Left ventricle myocardium superior (tissue), 1 donor: ENCODE measurements at places on chromosomes 6 and 20. TPM values are rescaled to one million over a fixed set of nuclear protein-coding genes. Genes with fewer than 3 reads are reported as not detected.
A peak's percentile ranks its signal among the peaks of the same experiment; 100 is the strongest.

DNA sequence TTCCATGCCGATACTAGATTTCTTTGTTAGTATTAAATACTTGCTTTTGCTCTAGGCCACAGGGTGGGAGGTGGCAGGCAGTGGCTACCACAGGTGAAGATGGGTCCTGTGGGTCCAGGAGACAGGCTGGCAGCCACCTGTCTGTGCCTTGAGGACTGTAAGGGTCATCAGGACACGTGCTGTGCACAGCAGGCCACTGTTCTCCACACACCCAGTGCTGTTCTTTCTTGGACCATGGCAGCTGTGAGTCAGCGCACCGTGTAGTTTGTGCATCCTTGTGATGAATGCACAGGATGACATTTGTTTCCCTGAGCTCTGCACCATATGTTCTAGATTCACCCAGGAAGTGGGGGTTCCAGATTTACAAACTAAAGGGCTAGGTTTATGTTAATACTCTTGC, 317.0 kb downstream of the ZFAND3 start:
- no peak for DNase-seq

DNA sequence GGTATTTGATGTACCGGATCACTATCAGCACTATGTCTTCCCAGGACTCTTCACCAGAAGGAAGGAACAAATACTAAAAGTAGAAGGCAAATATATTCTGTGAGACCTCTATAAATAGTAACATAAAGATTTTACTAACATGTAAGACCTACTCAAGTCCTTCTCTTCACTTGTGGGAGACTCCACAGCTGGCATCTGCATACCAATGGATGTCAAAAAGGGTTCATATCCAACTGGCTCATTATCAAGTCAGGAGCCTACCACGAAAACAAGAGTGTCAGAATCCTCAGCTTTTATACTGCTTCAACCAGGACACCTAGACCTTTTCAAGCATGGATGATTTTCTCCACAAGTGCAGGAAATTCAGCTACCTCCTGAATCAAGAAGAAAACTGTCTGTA, 20.0 kb upstream of the MARCKS start:
- DNase-seq, result no peak

- no peak for DNase-seq
Observed at GRCh38 chr6:79168695-79168980, 65.8 kb downstream of the HMGN3 start.

GRCh38 chr6:111789598-111789997, 83.7 kb downstream of the FYN start:
- peak; percentile 41 for DNase-seq

- no peak for DNase-seq
Observed at GRCh38 chr6:134035823-134036296, 16.6 kb downstream of the SLC2A12 start.

GRCh38 chr6:76214546-76214945, 142.1 kb upstream of the IMPG1 start:
- DNase-seq, result no peak

- DNase-seq, result peak; percentile 6
Observed at GRCh38 chr6:33819021-33819420, 15.2 kb upstream of the MLN start.

- no peak for DNase-seq
Observed at GRCh38 chr6:37062424-37062823, 57.0 kb downstream of the FGD2 start.

- peak; percentile 80 for DNase-seq
Observed at GRCh38 chr6:157693867-157694266, 129.2 kb upstream of the SNX9 start.

DNA sequence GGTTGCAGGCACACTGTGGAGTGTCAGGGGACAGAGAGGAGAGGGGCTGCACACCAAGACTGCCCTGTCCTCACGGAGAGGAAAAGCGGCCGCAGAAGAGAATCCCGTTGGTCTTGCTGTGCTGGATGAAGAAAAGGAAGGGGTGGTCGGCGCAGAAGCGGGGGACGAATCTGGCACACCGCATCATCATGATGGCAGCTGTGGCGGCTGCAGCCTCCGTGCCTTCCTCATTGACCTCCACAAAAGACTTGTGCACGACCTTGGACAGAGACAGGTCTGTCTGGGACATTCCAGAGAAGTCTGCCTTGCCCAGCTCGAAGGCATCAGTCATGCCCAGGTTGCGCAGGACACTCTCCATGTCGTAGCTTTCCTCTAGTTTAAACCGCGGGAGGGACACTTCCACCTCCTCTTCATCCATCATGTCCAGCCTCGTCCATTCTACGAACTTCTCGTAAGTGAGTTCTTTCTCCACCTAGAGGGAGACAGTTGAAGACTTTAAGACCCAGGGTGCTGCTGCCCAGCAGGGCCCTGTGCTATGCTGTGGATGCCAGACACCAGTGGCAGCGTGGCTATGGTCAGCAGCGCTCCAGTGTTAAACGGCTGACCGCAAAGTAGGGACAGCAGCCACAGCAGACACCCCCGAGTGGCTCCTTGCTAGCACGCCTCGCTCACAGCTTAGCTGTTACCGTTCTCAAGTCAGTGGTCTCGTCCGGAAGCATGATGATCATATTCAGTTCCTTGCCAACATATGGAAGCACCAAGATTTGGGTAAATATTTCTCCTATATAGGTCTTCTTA, 22.9 kb downstream of the SERPINB6 start:
- no peak for DNase-seq

DNA sequence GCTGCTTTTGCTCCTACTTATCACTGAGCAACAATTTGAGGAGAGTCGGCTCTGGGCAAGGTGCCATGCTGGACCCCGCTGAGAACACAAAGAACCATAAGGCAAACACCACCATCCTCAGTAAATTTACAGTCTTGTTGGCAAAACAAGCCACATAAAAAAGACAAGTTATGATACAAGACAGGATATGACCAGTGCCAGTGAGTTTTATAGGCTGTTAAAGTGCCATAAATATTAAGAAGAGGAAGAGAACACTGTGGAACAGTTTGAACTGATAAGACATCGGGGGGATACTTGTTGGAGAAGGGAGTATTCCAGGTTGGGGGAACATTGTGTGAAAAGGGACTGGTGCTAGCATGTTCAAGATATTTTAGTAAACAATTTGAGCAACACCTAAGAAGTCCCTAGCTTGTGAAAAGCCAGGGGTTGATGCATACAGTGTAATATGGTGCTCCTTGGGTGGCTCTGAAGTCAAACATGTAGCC, 25.3 kb upstream of the RIPOR2 start:
- no peak for DNase-seq

DNA sequence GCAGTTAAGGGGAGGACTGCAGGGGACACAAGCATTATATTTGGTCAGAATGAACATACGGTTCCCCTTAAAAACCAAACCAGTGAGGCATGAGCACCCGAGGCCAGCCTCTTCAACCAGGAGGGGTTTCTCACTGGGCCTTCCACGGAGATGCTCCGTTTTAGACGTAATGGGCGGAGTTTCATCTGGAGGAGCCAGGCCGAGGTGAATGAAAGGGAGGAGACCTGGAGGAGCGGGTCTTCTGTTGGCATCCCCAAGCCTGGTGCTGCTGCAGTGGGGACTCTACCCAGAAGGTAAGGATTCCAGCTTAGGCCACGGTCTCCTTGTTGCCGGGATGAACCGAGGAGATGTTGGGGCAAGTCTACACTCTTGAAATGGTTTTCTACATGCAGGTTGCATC, 47.4 kb downstream of the ADNP start:
- no peak for DNase-seq

- DNase-seq, result no peak
Observed at GRCh38 chr20:61376541-61377240, 124.6 kb downstream of the CDH4 start.

DNA sequence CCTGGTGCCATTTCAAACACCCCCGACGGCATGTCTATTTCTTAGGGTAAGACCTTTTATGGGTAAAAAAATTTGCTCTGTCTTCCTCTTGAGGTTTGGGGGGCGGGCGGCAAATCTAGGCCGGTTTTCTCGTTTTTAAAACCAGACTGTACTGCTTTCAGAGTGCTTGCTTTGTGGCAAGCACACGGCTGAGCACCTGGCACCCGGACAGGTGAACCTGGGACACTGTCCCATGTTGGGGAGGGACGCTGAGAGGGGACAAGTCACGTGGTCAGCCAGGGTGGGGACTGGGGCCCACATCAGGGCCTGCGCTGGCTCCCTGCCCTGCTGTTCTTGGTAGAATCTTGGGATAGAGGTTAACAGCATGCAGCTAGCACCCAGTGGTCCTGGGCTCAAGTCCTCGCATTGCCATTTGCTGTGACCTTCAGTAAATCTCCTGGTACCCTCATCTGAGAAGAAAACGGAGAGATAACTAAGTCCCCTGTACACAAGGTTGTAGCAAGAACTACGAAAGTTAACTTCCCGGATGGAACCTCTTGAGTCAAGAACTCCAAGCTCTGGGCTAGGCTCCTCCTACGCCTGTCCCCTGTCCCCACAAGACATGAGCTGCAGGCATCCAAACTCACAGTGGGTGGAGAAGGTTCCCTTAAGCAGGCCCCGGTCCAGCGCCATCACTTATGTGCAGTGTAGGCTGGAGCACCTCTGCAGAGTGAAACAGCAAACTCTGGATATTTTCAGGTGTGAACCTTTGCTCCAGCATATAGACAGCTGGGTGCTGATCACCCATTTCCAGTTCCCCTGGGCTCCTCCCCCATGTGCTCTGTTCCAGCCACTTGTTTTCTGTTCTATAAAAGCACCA, 41.7 kb downstream of the PMEPA1 start:
- no peak for DNase-seq

- no peak for DNase-seq
Observed at GRCh38 chr20:20078041-20078440, 25.7 kb downstream of the CFAP61 start.

DNA sequence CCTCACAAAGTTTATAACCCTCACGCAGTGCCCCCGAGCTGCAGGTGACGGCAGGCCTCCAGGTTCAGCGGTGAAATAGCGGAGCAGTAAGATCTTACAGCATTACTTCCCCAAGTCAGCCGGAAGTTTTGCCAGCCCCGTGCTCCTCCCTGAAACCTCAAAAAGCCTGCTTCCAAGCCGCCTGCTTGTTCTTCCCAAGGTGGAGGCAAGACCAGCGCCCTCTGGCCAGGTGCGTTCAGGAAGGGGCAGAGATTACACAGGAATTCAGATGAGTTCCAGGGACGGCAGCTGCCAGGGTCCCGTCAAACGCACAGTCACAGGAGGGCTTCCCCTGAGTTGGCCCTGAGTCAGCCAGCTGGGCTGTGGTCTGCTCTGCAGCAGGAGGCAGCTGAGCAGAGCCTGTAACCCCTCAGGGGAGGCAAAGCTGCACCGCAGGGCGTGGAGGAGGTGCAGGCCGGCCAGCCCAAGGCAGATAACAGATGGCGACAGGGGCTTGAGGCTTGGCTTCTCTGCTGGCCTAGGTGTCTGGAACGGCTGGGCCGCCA, 124.1 kb upstream of the RPS6KA2 start:
- DNase-seq, result no peak

GRCh38 chr6:42045538-42046460, 4.5 kb upstream of the TAF8 start:
- DNase-seq, result peak; percentile 95

DNA sequence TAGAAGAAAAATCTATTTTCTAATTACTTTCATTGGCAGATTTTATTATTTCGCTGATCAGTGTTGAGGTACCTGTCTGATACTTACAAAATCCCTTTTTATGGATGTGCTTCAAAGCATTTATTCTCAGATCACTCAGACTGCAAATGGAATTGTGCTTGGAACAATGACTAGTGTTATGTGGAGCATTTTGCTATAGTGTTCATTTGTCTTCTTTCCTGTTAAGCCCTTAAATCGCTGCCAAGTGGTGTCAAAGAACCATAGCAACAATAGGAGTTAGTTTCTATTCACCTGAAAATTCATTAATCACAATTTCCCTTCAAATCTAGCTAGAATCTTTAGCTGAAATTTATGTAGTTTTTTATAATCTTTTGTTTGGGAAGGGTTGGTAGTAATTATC, 29.8 kb downstream of the SMPDL3A start:
- DNase-seq, result no peak

DNA sequence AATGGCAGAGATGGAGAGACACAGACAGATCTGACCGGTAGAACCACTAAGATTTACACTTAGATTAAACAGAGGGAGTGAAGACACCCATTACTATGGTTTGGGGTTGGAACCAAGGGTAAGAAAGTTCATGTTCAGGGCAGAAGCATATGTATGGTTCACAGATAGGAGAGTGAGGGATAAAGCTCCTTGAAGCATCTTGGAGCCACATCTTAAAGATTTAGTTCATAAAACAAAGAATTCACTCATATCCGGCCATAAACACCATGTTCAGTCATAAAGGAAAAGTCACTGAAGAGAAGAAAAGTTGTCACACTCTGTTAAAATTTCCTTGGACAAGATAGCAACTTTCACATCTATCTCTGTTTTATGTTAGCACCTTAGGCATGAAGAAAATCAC, 18.0 kb downstream of the STX7 start:
- DNase-seq, result no peak

DNA sequence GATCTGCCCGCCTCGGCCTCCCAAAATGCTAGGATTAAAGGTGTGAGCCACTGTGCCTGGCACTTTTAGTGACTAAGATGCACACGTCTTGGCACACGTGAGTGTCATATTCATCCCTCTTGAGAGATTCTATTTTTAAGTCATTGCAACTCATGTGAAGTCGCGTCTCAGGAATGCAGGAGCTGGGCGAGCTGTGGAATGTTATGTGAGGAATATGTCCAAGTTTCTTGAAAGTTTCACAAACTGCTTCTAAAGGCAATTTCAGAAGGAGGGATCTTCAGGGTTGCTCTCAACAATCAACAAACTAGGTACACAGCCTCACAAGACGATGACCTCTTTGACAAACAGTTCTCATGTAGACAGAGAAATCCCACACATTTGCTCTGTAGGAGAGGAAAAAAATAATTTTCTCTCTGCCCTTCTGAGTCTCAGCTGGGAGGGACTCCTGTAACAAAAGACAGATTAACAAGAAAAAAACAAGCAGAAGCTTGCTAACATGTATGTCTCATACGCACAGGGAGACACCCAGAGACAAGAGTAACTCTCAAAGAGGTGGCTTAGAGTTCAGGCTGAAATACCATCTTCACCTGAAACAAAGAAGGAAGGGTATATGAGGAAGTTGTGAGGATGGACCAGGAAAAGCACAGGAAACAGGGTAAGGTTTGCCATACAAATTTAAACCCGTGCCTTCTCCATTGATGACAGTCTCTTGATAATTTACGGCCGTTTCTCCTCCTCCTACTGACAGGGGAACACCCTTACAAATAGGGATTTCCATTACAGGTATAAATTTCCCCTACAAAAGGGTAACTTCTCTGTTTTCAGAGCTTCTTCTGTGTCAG, 45.3 kb upstream of the FAM50B start:
- DNase-seq, result no peak

ZSCAN26 gene
- total RNA-seq, result 13.8 TPM

RSPO4 gene
- 0.42 TPM for total RNA-seq

ULBP1 gene
- total RNA-seq, result 0.17 TPM

KIAA1755 gene
- total RNA-seq, result 5.3 TPM

NOX3 gene
- total RNA-seq, result not detected

AGPAT4 gene
- 1.7 TPM for total RNA-seq

DACT2 gene
- total RNA-seq, result 0.92 TPM

NUS1 gene
- total RNA-seq, result 14.4 TPM

AGER gene
- total RNA-seq, result 3.0 TPM

DPPA5 gene
- not detected for total RNA-seq

PROKR2 gene
- total RNA-seq, result not detected

SLC26A8 gene
- not detected for total RNA-seq

FRS3 gene
- total RNA-seq, result 5.2 TPM

IMPG1 gene
- not detected for total RNA-seq

GCLC gene
- total RNA-seq, result 31.9 TPM
